ENCODE measurements at places on chromosomes 4 and X. TPM values are rescaled to one million over a fixed set of nuclear protein-coding genes. Genes with fewer than 3 reads are reported as not detected.

The KLHL15 gene
- 10.3 TPM for total RNA-seq

The FANCB gene
- total RNA-seq, result 14.4 TPM

DNA sequence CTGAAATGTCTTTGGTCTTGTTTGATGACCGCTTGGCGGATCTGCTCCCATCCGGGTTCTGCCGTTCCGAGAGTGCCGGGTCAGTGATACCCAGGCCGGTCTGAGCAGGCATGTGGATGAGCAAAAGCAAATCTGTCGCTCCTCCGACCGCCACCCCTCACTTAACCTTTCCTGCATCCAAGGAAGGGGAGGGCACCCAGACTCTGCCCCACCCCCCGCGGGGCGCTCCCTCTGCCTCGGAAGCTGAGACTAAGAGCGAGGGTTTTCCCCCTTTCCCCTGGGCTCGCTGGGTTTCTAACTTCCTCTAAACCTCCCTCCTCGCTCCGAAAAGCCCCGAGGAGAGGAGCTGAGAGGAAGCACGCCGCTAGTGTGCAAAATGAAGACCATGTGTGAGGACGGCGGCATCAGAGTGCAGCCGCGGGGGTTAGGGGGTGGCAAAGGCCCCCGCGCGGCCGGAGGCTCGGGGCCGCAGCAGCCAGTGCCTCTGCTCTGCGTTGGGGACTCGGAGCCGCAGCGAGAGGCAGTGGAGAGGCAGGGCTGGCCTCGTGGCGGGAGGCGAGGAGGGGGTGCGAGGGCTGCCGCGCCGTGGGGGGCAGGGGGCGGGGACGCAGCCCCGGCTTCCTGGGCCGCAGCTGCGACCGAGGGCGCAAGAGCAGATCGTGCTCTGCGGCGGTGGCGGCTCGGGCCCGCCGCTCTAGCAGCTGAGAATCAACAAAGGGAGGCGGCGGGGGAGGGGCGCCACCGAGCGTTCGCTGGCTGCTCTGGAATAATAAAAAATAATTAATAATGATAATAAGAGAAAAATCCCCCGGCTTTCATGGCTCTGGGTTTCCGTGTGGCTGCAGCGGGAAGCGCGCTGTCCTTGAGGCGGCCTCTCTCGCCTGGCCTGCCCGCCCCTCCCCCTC lies 55.8 kb upstream of the BCOR start:
- peaks cover 83% of the 10 kb centered on the region for H3K4me1 ChIP-seq
- H3K27me3 ChIP-seq, result no peaks in the 10 kb centered on the region

DNA sequence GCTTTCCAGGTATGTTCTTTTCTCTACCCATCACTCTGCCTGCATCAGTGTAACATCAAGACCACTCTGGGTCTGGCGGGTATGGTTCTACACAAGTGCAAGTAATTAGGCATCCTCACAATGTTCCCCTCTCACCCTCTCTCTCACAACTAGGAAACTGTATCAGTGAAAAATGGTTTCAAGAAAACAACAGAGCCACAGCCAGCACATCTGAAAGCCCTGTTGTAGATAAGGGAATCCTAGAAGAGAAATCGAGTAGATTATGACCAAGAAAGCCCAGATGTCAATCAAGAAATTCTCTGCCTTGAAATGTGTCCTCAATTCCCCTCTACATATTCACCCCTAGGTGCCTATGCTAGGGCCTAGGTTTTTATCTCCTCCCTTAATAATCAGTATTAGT lies 281.3 kb upstream of the ANKRD50 start:
- no peak overlapping the region for H3K27ac ChIP-seq
- H3K36me3 ChIP-seq, result no peaks in the 10 kb centered on the region
- H3K4me3 ChIP-seq, result no peak overlapping the region
- DNase-seq, result no peak
- H3K4me1 ChIP-seq, result no peaks in the 10 kb centered on the region

DNA sequence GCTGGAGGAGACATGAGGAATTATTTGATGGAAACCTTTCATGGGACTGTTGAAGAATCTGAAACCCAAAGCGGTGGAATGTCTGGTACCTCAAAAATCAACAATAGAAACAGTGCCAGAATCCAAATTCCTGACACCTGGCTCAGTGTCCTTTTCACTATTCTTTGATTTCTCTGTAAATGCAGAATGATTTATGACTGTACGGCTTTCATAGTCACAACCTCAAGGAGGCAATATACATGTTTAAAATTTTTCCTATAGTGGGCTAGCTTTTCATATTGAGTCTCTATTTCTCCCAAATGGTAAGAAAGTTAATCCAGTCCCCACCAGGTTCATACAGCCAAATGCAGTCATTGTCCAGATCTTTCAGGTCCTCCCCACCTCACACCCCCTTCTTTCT lies 19.3 kb downstream of the DAPP1 start:
- no peak overlapping the region for H3K4me3 ChIP-seq
- DNase-seq, result no peak
- peaks cover under 1% of the 10 kb centered on the region for H3K4me1 ChIP-seq
- no peak overlapping the region for H3K27ac ChIP-seq
- H3K36me3 ChIP-seq, result no peaks in the 10 kb centered on the region

GRCh38 chr4:186058253-186058979 lies 10.5 kb upstream of the TLR3 start:
- no peak overlapping the region for H3K27ac ChIP-seq
- H3K4me1 ChIP-seq, result no peaks in the 10 kb centered on the region
- no peaks in the 10 kb centered on the region for H3K36me3 ChIP-seq
- DNase-seq, result no peak
- H3K4me3 ChIP-seq, result no peak overlapping the region
- peaks cover 12% of the 10 kb centered on the region for H3K27me3 ChIP-seq

DNA sequence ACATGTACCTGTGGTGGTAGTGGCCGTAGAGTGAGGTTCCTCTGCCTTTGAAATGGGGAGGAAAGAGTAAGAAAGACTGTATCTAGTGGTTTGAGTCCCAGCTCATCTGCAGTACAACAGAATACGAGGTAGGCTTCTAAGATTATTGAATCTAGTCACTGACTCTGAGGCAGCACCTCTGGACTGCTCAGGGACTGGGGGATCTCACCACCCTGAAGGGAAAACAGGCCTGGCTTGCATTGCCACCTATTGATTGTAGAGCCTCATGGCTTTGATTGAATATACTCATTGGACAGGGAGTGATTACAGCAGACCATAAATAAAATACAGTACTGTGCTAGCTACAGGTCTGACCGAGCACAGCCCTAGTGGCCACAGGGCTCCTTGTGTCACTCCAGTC lies 50.5 kb downstream of the GPR174 start:
- no peaks in the 10 kb centered on the region for H3K36me3 ChIP-seq
- no peaks in the 10 kb centered on the region for H3K27me3 ChIP-seq
- no peaks in the 10 kb centered on the region for H3K4me1 ChIP-seq
- H3K4me3 ChIP-seq, result no peak overlapping the region

DNA sequence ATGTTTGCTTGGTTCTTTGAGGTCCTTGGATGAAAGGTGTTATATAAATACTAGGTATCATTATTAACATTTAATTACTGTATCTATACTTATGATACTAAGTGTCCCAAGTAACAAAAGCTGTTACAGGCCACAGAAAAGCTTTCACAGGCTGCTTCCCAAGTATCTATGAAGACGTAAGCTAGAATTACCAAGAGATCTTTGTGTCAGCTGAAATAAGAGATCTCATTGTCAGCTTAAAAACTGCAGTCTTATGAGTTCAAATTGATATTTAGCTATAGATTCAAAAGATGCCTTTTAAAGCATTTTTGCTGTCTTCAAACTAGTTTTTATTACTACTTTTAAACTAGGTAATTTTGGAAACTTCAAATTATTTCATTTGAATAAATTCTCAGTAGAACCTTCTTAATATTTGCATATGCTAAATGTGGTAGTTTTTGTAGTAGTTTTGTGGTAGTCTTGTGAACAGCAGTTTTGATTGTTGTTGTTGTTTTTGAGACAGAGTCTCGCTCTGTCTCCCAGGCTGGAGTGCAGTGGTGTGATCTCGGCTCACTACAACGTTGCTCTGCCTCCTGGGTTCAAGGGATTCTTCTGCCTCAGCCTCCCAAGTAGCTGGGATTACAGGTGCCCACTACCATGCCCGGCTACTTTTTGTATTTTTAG lies 170.0 kb upstream of the RPL34 start:
- no peaks in the 10 kb centered on the region for H3K36me3 ChIP-seq
- no peak for DNase-seq
- H3K4me3 ChIP-seq, result no peak overlapping the region
- H3K27ac ChIP-seq, result no peak overlapping the region

- no peak overlapping the region for H3K4me3 ChIP-seq
- no peak for DNase-seq
- H3K36me3 ChIP-seq, result no peaks in the 10 kb centered on the region
- no peaks in the 10 kb centered on the region for H3K4me1 ChIP-seq
These were observed 261.6 kb downstream of the ANK2 start for GRCh38 chr4:113311047-113311446.

DNA sequence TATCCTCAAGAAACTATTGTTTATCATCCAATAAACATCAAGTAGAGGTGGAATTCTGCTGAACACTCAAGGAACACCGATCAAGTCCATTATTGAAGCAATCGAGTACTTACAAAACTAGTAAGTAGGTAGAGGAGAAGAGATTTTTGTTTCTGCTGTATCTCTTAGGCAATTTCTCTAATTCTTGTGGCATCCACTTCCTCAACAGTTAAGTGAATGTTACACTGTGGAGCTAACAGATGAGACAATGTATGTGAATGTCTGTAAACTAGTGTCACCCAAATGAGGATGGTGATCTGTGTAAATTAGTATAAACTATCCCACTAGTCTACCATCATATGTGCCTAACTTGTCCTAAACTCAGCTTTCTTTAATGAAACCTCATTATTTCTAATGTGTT lies 261.6 kb downstream of the ARHGAP24 start:
- H3K27me3 ChIP-seq, result no peaks in the 10 kb centered on the region
- no peaks in the 10 kb centered on the region for H3K36me3 ChIP-seq
- DNase-seq, result no peak
- no peaks in the 10 kb centered on the region for H3K4me1 ChIP-seq

DNA sequence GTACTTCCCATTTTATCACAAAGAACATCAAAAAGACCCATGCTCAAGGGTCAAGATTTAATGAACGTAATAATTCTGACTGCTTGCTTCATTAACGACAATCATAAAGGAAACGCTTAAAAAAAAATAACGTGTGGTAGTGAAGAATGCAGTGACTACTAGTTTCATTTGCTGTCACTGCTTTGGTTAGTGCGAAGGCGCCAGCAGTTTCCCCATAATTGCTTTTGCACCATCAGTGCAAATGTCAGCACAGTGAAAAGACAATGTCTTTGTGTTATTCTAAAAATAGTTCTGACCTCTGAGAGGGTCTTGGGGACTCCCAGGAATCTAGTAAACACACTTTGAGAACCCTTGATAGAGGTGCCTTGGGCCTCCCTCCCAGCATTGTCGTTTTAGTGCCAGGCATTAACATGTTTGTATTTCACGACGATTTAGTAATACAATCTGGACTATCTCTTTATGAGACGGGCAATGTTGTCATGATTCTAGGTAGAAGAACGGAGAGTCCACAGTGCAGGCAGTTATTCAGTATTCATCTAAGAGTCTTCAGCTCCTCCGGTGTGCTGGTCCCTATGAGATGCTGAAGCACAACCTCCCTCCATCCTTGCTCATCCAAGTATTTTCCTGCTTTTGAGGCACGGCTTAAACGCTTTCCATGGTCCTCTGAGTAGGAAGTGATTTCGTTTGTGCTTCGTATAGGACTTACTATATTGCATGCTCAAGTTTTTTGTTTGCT lies 71.0 kb downstream of the AFF1 start:
- no peaks in the 10 kb centered on the region for H3K36me3 ChIP-seq
- H3K4me3 ChIP-seq, result peak overlapping the region; percentile 79
- H3K4me1 ChIP-seq, result peaks cover 11% of the 10 kb centered on the region
- no peaks in the 10 kb centered on the region for H3K27me3 ChIP-seq
- DNase-seq, result no peak
- peak overlapping the region; percentile 97 for H3K27ac ChIP-seq

DNA sequence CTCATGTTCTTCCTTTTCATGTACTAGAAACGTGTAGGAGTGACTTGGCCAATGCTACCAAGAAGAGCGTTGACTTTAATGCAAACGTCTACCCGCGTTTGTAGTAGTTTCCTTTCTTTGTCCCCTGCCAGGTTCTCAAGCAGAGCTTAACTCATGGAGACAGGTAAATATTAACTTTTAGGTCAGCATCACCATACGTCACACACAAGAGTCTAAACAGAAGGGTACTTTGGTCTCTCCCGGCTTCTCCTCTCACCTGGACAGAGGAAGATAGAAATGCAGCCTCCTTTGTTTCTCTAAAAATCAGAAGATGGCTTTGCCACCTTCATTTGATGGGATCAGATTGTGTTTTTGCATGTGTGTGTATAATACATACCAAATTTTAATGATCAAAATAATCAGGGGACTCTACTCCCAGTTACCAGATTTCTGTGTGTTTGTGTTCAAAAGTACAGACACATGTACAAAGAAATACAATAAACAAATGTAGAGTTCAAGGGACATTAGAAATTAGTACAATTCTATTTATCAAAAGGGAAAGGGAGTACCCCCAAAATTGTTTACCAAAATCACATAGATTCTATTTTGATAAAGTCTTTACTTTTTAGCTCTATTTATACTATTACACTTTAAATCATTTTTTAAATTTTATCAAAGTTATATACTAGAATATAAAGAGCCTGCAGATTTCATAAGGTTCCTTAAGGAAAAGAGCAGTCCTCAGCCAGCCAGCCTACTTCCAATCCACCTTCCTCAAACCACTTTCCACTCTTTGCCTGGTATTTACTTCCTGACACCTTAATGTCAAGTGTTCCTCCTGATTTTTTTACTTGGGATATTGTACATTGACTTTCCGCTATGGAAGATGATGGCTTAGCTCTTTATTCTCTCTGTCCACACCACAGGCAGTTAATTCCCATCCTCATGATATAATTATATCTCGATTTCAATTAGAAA lies 195.5 kb downstream of the RELL1 start:
- no peak for DNase-seq
- no peak overlapping the region for H3K4me3 ChIP-seq
- no peaks in the 10 kb centered on the region for H3K4me1 ChIP-seq

- H3K4me3 ChIP-seq, result peak overlapping the region; percentile 12
- H3K36me3 ChIP-seq, result no peaks in the 10 kb centered on the region
- DNase-seq, result peak; percentile 50
These were observed 63.0 kb downstream of the ZNF732 start for GRCh38 chr4:242121-242848.

GRCh38 chrX:112190646-112191045 lies 108.1 kb upstream of the TRPC5 start:
- H3K27me3 ChIP-seq, result no peaks in the 10 kb centered on the region
- H3K27ac ChIP-seq, result no peak overlapping the region
- no peaks in the 10 kb centered on the region for H3K4me1 ChIP-seq
- DNase-seq, result no peak
- no peak overlapping the region for H3K4me3 ChIP-seq
- no peaks in the 10 kb centered on the region for H3K36me3 ChIP-seq

DNA sequence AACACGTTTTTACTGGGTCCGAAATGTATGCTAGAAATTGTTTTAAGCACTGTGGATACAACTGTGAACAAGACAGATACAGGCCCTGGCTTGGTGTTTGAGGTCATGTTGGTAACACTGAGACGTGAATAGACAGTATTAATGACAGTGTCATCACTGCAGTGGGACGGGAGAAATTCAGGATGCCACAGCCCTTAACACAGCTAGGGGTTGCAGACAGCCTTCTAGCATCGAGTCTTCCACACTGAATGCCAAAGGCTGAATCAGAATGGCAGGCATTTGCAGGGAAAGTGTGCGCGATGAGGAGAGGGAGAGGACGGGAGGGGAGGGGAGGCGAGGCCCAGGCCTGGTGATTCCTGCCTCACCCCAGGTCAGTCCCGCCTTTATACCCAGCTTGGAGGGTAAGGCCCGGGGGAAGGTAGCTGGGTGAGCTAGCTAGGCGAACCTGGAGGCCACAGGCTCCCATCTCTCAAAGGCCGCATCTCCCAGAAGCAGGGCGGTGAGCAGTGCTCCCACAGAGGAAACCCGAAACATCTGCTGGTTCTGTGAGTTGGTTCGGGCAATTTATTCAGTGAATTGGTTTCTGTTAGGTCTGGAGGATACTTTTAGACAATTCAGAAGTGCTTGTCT lies 44.1 kb upstream of the CLDN24 start:
- H3K27me3 ChIP-seq, result no peaks in the 10 kb centered on the region
- peaks cover 4% of the 10 kb centered on the region for H3K4me1 ChIP-seq
- no peaks in the 10 kb centered on the region for H3K36me3 ChIP-seq
- no peak overlapping the region for H3K4me3 ChIP-seq
- no peak overlapping the region for H3K27ac ChIP-seq
